ENCODE measurements at places on chromosomes 12 and 14.

- no peak for DNase-seq
Measured at GRCh38 chr12:55702861-55703260, 4.8 kb downstream of the ITGA7 start.

DNA sequence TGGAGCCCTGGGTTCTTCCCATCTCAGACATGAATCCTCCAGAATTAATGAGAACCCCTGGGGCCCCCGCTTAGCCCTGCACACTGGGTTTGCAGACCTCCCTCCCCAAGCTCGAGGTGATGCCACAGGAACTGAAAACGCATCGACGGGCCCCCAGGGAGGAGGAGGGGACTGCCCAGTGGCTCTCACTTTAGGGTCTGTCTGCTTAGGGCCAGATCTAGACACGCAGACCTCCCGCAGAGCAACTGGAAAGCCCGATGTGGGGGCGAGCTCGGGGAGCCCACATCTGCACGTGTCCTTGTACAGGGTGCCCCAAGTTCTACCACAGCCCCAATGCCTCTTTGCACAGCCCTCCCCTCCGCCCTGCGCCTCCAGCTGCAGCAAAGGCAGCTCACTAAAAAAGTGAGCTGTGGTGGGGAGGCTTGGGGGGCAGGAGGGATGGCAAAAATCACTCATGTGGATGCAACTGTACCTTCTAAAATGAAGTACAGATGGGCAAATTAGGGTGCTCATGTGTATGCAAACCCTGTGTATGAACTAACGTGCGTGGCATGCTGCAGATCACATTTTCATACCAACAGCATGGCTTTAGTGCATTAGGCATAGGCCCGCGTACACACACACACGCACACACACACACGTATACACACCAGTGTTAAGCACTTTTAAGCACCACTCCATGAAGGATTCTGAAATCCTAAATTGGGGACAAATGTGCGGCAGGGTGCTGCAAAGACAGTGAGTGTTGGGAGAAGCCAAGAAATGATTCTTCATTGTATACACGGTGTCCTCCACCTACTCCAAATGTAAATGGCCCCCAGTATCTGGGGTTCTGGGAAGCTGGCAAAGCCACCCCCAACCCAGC is 99.9 kb upstream of the MAP1LC3B2 start:
- DNase-seq: no peak

GRCh38 chr14:78834766-78835451 is 664.7 kb downstream of the NRXN3 start:
- DNase-seq: no peak

DNA sequence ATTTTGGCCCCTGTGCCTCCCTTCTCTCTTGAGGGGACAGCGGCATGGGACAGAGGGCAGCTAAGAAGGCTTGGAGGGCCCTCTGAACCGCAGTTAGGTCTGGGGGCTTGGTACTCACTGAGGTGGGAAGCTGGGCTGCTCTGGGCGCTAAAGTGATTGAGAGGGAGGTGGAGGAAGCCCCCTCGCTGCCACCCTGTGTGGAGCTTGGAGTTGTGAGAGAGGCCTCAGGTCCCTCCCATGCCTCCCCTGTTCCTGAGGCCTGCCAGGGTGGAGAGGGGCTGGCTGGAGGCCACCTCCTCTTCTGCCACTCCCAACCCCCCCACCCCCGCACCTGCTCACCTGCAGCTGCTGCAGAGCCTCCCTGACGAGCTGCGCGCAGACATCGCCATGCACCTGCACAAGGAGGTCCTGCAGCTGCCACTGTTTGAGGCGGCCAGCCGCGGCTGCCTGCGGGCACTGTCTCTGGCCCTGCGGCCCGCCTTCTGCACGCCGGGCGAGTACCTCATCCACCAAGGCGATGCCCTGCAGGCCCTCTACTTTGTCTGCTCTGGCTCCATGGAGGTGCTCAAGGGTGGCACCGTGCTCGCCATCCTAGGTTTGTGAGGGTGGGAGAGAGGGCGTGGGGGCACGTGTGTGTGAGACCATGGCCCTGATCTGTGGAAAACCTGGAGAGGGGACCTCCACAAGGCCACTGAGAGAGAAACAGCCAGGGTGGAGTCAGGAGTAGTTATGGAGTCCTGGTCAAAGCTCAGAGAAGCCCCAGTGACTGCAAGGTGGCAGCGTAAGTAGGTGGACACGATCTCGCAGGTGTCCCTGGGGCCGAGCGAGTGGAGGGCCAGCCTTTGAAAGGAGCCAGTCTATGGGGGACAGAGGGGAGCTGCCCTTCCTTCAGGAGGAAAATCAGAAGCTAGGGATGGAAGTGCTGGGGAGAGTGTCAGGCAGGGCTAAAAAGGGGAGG is 11.2 kb downstream of the KCNH3 start:
- DNase-seq: no peak

- no peak for DNase-seq
Measured at GRCh38 chr14:22500954-22501726, 87.9 kb downstream of the DAD1 start.

DNA sequence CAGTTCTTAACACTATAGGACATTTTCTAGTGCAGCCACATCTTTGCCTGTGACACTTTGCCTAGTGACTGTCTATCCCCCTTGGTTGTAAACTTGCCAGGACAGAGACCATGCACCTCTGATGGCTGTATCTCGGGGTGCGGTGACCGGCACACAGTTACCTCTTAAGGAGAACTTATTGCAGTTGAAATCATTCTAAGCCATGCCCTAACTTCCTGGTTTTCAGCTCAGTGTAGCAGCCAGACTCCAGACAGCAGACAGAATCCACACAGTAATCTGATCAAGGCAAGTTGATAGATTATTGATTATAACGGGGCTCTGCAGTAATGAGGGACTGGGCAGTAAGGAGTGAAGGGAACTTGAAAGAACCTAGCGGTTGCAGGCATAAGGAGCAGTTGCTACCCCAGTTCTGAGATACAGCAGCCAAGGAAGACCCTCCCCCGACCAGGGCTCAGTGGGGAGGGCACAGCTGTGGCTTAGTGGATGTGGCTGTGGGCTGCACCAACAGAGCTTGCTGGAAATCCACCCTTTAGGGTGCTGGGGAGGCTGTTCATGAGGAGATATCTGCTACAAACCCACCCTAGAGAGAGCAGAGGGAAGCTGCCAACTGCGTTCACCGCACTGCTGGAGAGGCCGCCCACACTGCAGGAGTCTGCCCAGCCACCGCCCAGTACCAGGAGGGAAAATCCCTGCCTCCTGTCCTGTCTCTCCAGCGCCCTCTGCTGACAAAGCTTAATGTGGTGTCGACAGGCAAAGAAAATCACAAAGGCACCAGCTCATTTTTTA is 58.2 kb upstream of the BEGAIN start:
- peak; percentile 70 for DNase-seq

DNA sequence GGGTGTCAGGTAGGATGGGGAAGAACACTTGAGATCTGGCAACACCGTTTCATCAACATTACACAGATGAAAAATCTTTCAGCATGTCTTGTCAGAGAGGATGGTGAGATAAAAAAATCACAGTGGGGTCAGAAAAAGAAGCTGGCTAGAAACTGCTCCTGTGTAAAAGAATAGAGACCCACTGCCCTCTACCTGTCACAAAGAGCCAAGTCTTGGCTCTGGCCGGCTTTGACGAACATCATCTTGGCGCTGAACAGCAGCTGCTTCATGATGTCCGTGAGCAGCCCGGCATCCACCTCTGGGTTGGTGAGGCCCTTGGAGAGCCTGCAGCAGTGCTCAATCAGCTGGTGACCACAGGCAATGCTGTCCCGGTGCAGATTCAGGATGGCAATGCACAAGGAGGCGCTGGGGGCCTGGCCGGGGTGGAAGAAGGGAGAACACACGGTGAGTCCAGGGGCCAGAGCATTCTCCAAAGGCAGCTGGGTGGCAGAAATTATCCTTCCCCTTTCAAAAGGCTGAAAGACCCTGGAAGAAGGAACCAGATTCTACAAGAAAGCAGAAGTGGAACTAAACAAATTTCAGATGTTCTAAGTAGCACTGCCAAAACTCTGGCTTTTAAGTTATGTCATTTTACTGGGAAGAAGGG is 50.2 kb downstream of the ZFYVE26 start:
- no peak for DNase-seq

DNA sequence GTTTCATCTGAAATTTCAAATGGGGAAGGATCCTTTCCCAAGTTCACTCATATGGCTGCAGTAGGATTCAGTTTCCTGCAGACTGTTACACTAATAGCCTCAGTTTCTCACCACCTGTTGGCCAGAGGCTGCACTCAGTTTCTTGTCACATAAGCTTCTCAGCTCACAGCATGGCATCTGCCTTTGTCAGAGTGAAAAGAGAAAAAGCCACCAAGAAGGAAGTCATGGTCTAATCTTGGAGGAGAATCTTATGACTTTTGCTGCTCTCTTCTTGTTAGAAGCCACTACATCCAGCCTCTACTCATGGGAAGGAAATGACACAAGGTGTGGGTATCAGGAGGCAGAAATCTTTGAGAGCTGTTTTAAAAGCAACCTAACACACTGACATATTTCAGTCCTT is 39.4 kb upstream of the BTG1 start:
- DNase-seq: no peak

DNA sequence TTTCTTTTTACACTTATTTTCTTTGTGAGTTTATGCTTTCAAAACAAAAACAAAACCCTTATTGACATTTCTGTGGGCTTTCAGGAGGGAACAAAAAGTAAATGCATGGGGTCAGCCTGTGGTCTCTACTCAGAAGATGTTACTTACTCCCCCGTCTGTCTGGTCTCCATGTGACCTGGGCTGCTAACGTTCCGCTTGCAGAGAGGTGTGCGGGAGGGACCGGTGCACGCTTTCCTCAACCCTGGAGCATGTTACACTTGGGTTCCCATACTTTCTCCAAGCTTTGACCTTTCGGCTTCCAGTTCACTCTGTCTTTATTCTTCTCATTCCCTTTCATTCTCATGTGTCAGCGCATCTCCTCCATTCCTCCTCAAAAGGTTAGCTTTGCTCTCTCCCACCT is 36.5 kb downstream of the ZC3H14 start:
- DNase-seq: no peak

- peak; percentile 98 for DNase-seq
Measured at GRCh38 chr12:61452076-61452475, 808.1 kb upstream of the USP15 start.

GRCh38 chr12:28189784-28190320 is 404 bp upstream of the CCDC91 start:
- DNase-seq: no peak

GRCh38 chr12:84172823-84173424 is 739.7 kb downstream of the SLC6A15 start:
- peak; percentile 1 for DNase-seq

GRCh38 chr12:69290545-69291277 is 51.3 kb downstream of the CPSF6 start:
- peak; percentile 68 for DNase-seq

DNA sequence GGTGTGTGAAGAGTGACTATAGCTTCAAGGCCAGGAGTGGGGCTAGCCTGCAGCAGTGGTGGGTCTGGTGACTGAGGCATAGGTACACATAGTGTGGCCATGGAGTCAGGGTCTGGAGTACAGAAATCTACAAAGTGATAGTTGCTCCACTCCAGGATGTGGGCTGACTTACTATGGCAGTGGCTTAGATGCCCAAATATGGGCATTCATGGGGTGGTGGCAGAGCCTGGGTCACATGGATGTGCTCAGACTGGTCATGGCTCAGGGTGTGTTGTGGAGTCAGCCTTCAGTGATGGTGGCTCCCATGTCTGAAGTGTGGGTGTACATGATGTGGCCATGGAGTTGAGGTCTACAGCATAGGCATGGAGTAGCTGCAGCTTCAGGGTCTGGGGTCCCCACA is 27.3 kb downstream of the CLEC6A start:
- no peak for DNase-seq

GRCh38 chr14:81031488-81031887 is 76.1 kb downstream of the TSHR start:
- no peak for DNase-seq

DNA sequence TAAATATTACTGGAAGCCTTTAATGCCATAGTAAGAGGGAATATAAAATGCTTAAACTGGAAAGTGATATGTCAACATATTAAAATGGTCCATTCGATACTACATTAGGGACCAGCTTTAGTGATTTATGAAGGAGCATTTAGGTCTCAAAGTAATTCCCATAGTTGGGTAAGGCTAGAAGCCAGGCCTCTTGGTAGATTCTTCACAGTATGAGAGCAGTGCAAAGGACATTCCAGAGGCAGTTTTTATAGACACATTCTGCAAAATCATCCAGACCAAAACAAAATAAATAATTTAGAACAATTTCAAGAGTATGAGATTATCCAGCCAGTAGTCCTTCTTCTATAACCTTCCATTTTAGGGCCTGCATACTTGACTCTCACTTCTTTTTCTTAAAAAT is 142.6 kb upstream of the PDZRN4 start:
- DNase-seq: no peak

DNA sequence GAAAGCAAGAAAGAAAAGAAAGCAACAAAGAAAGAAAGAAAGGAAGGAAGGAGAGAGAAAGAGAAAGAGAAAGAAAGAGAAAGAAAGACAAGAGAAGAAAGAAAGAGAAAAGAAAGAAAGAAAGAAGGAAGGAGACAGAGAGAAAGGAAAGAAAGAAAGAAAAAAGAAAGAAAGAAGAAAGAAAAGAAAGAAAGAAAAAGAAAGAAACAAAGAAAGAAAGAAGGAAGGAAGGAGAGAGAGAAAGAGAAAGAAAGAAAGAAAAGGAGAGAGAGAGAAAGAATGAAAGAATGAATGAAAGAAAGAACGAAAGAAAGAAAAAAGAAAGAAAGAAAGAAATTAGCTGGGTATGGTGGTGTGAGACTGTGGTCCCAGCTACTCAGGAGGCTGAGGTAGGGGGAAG is 400.1 kb upstream of the MDGA2 start:
- no peak for DNase-seq

DNA sequence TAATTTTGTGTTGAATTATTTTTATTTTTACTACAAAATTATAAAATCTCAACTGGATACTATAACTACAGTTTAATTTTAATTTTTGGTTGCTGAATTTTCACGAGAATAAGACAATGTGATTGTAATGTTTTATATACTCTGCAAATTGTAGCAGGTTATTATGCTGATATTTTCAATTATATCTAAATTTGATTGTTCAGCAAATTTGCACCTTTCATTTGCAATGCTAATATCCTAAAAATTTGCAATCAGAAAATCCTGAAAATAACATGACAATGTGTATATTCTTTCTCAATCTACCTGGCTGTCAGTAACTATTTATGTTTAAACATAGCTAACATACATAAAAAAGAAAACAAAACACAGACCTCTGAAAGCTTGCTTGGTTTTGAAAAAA is 932.2 kb upstream of the LRFN5 start:
- DNase-seq: no peak

GRCh38 chr14:104656014-104656714 is 33.3 kb upstream of the INF2 start:
- DNase-seq: no peak

- DNase-seq: peak; percentile 31
Measured at GRCh38 chr12:29026419-29026818, 122.7 kb upstream of the FAR2 start.

DNA sequence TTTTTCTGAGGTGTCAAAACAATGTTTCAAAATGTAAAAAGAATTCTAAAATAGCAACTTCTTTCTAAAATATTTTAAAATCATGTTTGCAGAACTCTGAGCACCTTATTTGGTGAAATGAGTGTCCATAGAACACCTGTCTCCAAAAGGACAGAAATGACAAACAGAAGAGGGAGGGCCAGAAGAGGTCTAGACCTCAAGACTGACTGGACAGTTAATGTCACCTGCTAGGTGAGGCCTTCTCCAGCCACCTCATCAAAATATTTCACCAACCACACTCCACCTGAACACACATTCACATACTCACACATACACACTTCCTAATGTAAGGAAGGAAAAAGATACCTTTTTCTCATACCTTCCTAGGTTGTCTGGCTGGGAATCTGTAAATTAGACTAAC is 147.8 kb upstream of the PLEKHA5 start:
- DNase-seq: no peak

Data from mammary epithelial cell (primary cell).